Activated naive CD4-positive, alpha-beta T cell treated with anti-CD3 and anti-CD28 coated beads for 36 hours (primary cell): ENCODE measurements at places on chromosomes 1 and 21. TPM values are rescaled to one million over a fixed set of nuclear protein-coding genes. Genes with fewer than 3 reads are reported as not detected.
A peak's percentile ranks its signal among the peaks of the same experiment; 100 is the strongest.

GRCh38 chr1:3906672-3907020 lies 6.6 kb upstream of the C1orf174 start:
- no peak for DNase-seq
- H3K4me1 ChIP-seq, result peaks cover 27% of the 10 kb centered on the region
- H3K27ac ChIP-seq, result no peak overlapping the region
- no peaks in the 10 kb centered on the region for H3K27me3 ChIP-seq

- no peak for DNase-seq
- H3K4me1 ChIP-seq, result no peaks in the 10 kb centered on the region
- no peak overlapping the region for H3K27ac ChIP-seq
- peaks cover 5% of the 10 kb centered on the region for H3K27me3 ChIP-seq
- H3K4me3 ChIP-seq, result no peak overlapping the region
- no peaks in the 10 kb centered on the region for H3K36me3 ChIP-seq
Measured at GRCh38 chr1:168676029-168676812, 52.8 kb downstream of the DPT start.

ADGRL4 gene
- total RNA-seq, result not detected

- DNase-seq, result peak; percentile 96
- peak overlapping the region; percentile 95 for H3K4me3 ChIP-seq
- H3K4me1 ChIP-seq, result peaks cover 18% of the 10 kb centered on the region
- H3K36me3 ChIP-seq, result peaks cover 27% of the 10 kb centered on the region
Measured at GRCh38 chr1:53326088-53326597, 1.7 kb downstream of the LRP8 start.

DNA sequence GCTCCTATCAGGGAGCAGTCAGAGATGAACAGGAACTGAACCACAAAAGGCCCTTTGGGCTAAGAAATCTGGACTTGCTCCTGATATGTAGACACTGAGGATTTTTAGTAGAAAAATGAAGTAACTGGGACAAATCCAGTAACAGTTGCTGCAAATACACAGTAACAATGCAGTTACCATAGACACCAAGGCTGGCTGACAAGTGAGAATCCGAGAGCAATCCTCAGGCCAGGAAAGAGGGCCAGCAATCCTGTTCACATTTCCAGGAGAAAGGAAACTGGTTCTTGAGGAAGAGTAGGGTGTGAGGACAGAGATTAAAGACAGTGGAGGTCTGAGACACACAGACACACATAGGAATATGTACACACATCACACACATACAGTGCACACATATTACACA lies 9.3 kb upstream of the LORICRIN start:
- no peaks in the 10 kb centered on the region for H3K36me3 ChIP-seq
- peaks cover 24% of the 10 kb centered on the region for H3K27me3 ChIP-seq
- H3K4me3 ChIP-seq, result no peak overlapping the region
- H3K27ac ChIP-seq, result no peak overlapping the region
- no peaks in the 10 kb centered on the region for H3K4me1 ChIP-seq
- DNase-seq, result no peak
